ENCODE measurements at places on chromosomes 5 and 9.

- DNase-seq, result no peak
These were observed 58.0 kb upstream of the SPATA31C2 start for GRCh38 chr9:88196142-88196790.

DNA sequence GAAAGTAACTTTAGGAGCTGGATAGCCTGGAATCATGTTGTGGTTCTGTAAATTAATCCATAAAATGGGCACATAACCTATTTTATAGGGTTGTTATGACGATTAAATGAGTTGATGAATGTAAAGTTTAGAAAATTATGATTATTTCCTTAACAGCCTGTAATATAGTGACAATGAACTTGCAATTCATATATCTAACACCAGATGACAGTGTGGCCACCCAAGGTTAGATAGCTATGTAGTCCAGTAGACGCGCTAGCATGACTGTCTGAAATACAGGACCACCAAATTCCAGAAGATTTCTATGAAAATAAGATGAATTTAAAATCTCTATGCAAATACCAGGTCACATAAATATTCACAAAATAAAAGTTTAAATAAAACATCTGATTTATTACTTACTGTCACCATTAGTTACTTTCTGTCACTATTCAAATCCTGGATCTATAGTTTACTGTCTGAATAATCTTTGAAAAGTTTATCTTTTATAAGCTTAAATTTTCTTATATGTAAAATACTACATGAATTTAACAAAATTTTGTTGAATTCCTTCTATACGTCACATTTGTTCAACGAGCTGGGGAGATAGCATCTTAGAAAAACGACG, 26.1 kb upstream of the MACIR start:
- DNase-seq, result peak; percentile 12

DNA sequence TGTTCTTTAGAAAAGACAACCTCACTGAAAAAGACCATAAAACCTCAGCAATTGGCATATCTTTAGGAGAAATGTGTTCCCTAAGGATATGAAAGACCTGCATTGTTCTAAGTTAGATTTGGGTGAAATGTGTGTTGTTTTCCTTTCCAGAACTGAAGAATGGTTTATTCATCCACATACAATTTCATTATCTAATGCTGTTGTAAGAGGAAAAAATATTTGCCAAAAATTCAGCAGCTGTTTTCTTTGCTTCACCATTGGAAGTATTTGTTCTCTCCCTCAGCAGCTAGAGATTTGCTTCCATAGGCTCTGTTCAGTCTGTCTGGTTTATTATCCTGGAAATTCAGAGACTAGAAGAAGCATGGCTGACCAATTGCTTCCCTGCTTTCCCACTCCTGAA, 150.9 kb downstream of the ISOC1 start:
- DNase-seq, result no peak

GRCh38 chr5:171481571-171482433, 62.4 kb downstream of the FGF18 start:
- DNase-seq, result no peak

DNA sequence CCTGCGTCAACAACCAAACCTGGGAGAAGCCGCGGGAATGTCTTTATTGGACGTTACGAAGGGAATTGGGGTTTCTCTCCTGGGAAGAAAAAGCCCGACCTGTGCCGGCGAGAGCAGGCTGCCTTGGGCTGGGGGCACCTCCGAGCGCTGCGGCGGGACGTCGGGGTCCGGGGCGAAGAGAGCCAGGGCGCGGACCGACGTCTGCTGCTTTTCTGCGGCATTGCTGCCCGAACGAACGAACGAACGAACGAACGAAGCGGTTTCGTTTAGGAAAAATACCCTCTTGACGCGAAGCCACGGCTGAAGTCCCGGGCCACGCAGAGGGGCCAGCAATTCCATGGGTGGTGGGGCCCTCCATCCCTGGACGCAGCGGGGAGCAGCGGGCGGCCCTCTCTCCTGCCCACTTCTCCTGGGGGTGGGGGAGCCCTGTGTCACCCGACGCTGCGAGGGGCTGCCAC, 4.8 kb upstream of the PITX1 start:
- no peak for DNase-seq

DNA sequence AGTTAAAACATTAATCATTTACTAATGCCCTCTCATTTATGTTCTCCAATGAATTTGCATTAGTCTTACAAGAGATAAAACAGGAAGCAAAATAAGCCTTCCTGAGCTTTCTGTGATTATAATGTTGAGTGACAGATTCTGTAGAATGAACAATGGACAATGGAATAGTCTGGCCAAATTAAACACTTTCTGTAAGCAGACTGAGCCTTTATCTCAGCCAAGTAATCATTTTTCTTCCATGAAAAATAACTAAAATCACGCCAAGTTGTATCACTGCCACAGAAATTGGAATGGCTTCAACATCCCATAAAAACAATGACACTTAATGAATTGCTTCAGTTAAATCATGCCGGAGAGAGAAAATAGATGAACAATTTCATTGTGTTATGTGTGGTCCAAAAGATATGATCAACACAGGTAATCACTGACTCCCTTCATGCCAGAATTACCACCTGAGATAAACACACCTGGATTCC, 63.0 kb downstream of the TSSK1B start:
- DNase-seq, result no peak

GRCh38 chr5:181121675-181122561, 9.1 kb downstream of the OR2V1 start:
- DNase-seq, result no peak

DNA sequence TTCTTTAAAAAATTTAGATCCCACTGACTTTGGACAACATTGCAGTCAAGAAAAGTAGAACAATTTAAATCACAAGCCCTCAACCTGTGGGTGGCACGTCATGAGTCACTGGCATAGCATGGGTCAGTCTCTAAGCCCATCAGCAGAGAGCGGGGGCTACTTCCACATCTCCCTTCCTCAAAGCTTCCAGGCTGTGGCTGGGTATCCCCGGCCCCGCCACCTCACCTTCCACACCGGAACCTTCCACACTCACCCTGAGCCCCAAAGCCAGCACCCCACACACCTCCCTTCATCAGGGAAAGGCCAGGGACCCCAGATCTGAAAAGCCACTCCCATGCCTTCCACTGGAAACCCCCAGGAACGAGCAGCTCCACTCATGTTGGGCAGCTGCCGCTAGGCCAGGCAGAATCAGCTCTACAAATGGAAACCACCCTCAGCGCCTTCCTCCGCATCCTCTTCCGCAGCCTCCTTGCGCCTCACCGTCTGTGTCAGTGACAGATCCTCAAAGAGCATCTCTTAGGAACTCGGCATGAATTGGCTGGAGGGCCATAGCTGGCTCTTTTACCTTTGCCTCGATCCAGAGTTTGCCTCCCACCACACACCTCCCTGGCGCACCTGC, 156.5 kb downstream of the ERCC6L2 start:
- no peak for DNase-seq

- no peak for DNase-seq
These were observed 30.7 kb downstream of the EFNA5 start for GRCh38 chr5:107639990-107640389.
